ENCODE measurements at places on chromosomes 2 and 18.

- no peak for DNase-seq
Measured at GRCh38 chr2:143204062-143204461, 74.8 kb downstream of the ARHGAP15 start.

- no peak for DNase-seq
Measured at GRCh38 chr2:62116983-62117382, 78.9 kb upstream of the B3GNT2 start.

DNA sequence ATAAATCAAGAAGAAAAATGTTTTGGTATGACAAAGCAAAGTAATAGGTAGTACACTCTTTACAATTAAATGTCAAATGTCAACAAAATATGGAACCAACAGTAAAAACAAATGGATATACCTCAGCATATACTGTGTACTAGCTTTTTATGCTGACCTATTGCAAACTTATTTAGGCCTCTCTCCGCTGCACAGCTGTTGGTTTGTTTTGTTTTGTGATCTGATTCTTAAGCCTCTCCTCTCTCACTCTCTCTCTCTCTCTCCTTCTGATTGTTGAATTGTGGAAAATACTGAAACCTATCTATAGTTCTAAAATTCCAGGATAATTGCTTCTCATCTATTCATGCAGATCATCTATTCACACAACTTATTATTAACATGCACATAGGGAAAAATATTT lies 154.9 kb upstream of the ARHGAP28 start:
- no peak for DNase-seq

- DNase-seq = no peak
Measured at GRCh38 chr2:233141901-233142300, 81.8 kb downstream of the INPP5D start.

- DNase-seq = no peak
Measured at GRCh38 chr2:113078350-113078839, 10.6 kb downstream of the IL1F10 start.

GRCh38 chr2:48445091-48445725 lies 84.7 kb upstream of the STON1 start:
- DNase-seq = no peak

DNA sequence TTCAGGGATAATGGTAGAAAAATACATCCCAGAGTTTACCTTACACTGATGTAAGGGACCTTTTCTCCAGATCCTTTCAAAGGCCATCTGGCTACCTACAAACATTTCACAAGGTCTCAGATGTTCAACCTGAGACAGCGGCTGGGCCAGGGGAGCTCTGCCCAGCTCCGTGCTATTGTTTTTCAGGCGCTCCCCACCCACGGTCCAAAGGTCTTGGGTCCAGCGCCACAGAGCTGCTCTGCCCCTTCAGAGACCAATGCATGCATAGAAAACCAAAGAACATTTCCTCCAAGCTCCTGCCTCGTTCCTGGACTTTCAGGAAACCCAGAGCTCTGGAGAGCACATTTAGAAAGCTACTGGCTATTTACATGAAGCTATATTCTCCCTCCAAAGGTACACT lies 40.3 kb downstream of the COPS8 start:
- DNase-seq = no peak

DNA sequence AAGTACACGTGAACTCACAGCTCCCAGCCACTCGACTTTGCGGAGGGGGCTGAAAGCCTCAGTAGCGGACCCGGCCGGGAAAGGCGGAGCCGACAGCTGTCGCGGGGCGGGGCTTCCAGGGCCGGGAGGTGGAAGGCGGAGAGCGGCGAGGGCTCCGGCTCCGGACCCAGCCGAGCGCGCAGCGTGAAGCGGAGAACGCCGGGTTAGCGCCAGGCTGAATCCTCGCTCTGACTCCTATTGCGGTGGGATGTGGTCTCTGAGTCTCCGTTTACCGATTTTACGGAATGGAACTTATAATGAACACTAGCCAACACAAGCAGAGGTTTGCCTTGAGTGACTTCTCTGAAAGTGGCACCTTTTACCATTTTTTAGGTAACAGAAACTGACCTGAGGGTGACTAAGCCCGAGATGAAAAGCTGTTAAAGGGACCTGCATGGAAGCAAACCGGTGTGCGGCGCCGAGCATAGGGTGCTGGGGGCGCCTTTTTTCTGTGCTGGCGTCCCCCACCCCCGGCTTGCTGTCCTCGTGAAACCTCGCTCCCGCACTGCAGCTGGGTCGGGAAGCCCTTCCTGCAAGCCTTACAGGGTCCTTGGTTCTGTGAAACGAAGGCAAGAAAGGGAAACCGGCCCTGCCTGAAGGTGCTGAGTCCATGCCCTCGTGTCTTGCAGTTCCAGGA lies 72.9 kb downstream of the EN1 start:
- DNase-seq = no peak

DNA sequence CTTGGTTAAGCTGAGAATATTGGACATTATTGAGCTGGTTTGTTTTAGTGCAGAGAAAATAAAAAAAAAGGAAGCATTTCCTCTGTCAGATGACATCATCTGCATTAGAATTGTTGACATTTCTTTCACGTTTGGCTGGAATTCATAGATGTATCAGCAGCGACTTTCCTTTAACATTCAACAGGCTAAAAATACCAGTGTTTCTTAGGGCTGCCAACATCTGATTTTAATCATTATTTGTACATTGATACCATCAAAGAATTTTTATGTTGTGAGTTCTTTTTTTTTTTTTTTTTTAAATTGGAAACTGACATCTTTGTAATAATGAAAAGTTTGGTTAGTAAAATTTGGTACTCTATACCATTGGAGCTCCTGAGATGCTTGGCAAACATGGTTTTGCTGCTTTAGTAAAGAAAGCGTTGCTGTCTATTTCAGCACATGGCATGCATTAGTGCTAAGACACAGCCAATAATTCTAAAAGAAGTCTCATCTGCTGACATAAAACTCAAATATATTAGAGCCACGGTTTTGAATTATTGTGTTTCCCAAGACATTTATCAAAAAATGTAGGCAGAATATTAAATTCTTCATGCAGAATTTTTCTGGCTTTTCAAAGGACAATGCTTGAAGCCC lies 33.6 kb downstream of the GTF2A1L start:
- no peak for DNase-seq

DNA sequence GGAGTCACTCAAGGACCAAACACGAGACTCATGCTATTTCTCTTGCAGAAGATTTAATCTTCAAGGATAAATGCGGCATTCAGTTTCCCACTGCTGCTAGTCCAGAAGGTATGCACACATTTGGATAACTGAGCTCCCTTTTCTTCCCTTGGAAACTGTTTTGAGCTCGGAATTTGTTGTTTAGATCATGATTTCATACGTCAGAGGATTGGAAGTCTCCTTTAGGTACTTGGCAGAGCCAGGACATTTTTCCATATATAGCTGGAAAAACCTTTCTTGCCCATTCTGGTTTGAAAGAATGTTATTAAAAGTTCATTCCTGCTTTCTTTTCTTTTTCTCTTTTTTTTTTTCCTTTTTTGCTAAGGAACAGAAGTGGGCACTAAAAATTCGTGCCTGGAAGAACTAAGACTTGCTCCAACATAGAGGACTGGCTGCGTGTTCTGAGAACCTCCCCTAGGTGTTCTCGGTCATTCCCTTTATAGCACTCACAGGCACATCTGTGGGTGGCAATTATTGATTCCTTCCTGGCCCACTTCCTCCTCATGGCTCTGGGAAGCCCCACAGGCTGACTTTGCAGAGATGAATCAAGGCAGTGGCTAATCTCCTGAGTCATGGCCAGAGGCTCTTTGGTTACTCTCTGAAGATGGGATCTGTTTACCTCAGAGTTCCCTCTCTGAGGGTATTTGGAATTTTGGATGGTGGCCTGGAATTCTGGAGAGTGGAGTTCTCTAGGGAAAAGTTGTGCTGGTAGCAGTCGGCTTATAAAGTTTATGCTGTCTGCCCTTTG lies 104.8 kb downstream of the PLCL1 start:
- DNase-seq = no peak

- DNase-seq = no peak
Measured at GRCh38 chr2:240768216-240768615, 51.8 kb downstream of the KIF1A start.

- no peak for DNase-seq
Measured at GRCh38 chr2:141062443-141062842, 1068.4 kb downstream of the LRP1B start.

DNA sequence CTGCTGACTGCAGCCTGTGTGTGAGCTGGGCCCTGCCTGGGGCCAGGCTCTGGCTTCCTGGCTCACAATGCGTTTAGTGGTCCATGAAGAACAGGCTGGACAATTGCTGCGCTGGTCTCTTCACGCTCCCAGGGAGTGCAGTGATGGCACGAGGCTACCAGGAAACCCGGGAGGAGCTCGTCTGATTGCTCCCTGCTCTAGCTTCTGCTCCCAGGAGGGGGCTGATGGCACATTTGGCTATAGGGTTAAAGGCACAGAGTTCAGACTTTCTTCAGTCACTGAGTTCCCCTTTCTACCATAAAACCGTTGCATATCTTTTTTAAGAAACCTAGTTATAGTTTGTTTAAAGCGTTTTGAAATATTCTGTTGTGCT lies 60.1 kb downstream of the KCNF1 start:
- DNase-seq = no peak

GRCh38 chr2:26730549-26731344 lies 33.3 kb upstream of the SLC35F6 start:
- no peak for DNase-seq

- DNase-seq = no peak
Measured at GRCh38 chr2:222102575-222103349, 196.0 kb downstream of the PAX3 start.

DNA sequence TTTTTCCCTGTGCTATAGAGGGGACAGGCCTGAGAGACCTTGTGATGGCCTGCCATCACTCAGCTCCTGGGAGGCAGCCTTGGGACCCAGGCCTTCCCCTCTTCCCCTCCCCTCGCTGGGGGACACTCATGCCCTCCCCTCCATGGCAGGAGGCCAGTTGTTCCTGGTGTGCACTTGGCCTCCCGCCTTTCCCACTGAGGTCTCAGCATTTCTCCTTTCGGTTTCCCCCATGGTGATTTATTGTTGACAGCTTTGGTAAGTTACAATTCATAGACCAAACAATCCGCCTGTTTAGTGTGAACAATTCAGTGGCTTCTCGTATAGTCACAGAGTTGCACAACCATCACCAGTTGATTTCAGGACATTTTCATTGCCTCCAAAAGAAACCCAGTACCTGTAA lies 10.2 kb upstream of the CNDP1 start:
- DNase-seq = no peak

DNA sequence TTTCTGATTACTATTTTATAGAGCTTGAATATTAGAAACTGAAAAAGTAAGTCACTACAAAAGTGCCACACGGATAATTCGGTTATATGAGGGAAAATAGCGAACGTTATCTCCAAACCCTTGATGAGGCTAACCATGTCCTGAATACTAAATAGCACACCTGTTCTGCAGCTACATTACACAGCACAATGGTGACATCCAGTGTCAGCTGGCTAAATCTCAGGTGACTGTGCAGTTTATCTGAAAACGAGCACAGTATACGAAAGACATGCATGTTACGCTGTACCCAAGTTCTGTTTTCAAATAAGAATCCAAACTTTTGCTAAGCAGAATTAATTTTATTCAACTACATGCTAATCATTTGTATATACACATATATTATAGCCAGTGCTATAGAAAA lies 9.0 kb downstream of the CCDC68 start:
- no peak for DNase-seq

DNA sequence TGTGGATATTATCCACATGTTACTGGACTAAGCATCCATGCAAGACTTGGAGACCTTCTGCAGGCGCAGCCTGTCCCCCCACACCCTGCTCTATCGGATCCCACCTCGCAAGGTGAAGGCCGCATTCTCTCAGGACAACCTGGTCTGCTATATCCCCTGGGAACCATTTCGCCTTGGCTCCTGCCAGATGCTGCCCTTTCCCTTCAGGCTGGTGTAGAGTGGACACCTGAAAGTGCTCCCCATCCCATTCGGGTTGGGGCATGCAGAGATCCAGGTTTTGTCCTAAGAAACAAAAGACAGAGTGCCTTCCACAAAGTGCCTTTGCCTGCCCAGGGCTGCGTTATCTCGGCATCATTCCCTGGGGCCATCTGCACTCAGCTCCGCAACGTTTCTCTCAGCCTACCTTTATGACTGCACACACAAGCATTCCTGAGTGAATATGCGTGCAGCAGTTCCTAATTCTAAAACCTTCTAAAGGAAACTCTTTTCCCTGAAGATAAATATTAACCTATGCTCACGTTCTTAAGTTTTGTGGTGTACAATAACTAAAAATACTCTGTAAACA lies 20.5 kb downstream of the FHL2 start:
- no peak for DNase-seq

- no peak for DNase-seq
Measured at GRCh38 chr2:69489793-69490192, 52.6 kb upstream of the NFU1 start.

GRCh38 chr2:85578243-85579180 lies 1.1 kb downstream of the VAMP8 start:
- DNase-seq = peak; percentile 18

- no peak for DNase-seq
Measured at GRCh38 chr2:102185347-102185746, 1.5 kb upstream of the IL1RL2 start.

- DNase-seq = no peak
Measured at GRCh38 chr2:69073928-69074570, 61.1 kb downstream of the ANTXR1 start.

DNA sequence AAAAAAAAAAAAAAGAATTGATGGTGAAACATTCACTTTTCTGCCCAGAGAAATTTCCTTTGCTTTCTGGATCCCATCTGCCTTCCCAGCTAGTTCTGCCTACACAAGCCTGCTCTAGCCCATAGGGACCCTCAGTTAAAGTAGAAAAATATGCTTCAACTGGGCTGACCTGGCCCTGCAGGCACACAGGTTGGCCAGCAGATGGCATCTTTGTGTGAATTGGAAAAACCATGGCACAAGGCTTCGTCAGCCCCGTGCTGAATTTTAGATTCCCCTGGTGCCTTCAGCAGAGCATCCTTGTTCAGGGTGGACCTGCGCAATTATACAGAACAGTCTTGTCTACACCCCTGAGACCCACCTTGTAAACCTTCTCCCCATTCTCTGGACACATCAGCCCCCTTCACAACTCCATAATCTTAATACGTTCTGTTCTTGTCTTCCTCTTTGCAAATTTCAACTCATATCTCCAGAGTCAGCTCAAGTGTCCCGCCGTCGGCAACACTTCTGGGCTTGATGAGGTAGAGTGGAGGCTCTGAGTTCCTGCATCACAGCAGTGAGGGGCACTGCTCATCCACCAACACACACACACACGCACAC lies 114.5 kb downstream of the INSIG2 start:
- DNase-seq = no peak

DNA sequence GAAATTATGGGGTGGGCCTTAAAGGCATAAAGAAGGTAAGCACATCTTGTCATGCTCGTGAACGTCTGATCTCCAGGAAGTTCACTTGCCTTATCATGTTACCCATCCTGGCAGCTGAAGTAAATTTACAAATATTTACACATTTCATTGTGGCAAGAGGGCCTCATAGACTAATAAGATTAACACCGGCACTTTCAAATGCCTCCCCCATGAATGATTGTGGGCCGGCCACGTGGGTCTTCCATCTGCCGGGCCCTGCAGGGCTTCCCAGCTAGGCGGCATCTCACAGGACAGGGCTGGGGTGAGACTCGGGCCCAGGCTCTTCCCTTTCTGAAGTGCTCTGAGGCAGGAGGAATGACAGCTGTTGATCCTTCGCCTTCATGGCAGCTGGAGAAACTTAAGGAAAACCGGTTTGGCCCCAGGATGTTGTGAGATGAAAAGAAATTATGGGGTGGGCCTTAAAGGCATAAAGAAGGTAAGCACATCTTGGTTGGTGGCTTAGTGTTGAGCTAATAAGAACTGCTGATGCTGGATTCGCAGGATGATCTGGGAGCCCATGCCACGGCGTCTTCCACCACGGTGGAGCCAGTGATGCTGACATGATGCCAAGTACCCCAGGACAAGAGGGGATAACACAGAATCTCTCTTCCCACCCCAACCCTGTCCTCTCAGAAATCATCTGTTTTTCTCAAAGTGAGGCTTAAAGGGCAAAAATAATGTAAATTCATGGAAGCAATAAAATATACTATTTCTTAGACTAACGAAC lies 176.3 kb downstream of the SEPTIN10 start:
- no peak for DNase-seq

All from hematopoietic multipotent progenitor cell treated with erythropoietin and hydrocortisone succinate and interleukin-3 and kit ligand, for 17 days (in vitro differentiated cells).